Fibroblast of skin of right biceps (primary cell): ENCODE measurements at places on chromosomes 16 and 17.

DNA sequence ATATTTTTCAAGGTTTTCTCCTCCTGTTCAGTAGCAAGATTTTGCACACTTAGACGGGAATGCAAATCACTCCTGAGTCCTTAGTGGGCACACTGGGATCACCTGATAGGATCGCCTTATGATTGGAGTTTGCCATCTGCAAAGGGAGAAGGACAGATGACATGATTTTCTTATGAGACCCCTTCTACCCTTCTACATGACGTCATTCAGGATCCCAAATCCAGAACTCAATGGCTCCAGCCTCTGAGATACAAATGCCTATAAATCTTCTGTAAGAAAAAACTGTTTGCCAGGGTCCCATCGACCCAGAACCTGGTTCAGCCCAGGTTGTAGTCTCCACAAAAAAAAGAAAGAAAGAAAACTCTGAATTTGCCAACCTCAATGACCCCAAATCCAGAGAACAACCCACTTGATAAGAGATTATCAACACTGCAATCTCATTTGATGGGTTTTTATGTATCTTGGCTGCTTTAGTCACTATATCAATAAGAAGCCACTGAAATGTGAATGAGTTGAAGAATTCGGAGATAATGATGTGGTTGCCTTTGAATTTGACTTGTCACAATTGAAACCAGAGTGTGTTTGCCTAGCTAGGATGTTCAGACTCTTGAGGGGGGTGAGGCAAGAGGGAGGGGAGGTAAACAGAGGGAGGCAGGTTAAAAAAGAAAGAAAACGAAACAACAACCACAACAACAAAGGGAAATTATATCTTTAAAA is 6.7 kb downstream of the ZNF423 start:
- DNase-seq = no peak

DNA sequence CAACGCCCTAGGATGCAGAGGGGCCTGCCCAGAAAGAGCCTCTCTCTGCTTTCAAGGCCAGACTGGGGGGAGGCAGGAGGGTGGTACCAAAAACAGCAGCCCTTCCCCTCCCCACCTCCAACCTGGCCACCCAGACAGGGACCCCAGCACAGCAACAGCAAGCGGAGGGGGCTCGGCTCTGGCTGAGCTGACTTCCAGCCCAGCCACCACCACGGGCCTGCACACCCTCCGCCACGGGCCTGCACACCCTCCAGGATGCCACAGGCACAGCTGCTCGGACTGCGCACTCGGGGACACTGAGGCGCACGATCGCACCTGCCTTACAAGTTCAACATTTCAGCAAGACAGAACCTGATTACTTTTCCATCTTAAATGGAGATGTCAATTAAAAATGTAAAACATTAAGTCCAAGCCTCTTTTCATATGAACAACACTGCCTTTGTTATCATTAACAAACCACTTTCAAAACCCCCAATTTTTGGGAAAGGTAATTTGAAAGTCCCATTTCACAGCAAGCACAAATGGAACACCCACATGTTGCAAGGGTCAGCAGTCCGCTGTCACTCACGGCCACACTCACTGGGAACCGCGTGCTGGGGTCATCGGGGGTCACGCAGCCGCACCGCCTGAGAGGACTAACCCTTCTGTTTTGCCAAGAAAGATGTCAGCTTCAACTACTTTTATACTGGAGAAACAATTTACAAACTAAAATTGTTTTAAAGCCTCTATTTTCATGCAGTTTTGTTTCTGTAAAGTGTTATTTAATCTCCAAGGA is 76.4 kb downstream of the ANKRD11 start:
- no peak for DNase-seq

DNA sequence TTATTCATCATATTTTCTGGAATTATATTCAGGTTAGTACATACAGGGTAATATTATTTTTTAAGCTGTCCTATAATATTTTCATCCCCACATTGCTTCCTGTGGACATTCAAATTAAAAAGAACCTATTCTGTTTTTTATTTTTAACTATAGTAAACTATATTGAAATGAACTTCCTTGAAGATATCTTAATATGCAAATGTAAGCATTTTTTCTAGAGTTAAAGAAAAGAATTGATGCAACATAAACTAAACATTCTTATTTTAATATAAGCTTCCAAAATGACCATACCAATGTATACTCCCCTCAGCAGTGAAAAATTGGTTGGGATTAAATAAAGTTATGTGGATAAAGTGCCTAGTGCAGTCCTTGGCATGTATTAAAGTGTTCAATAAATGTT is 416.6 kb downstream of the KIF2B start:
- DNase-seq = no peak

- no peak for DNase-seq
These were observed 6.7 kb downstream of the TMEM92 start for GRCh38 chr17:50280801-50281441.

DNA sequence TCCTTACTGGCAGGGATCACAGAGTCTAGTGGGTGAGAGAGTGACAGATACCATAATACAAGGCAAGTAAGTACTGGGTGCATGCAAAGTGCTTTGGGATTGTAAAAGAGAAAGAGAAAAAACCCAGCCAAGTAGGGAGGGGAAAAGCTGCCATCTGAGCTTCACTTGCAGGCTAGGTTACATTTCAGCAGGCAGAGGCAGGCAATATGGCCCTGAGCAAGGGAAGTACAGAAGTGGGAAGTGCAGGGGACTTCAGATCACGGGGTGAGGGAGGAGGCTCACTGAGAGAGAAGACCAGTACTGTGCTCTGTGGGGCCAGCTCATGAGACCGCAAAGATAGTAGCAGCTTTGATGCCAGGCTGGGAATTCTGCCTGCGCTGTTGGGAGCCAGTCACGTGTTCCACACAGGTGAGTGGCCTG is 230.6 kb downstream of the MSI2 start:
- DNase-seq = no peak

DNA sequence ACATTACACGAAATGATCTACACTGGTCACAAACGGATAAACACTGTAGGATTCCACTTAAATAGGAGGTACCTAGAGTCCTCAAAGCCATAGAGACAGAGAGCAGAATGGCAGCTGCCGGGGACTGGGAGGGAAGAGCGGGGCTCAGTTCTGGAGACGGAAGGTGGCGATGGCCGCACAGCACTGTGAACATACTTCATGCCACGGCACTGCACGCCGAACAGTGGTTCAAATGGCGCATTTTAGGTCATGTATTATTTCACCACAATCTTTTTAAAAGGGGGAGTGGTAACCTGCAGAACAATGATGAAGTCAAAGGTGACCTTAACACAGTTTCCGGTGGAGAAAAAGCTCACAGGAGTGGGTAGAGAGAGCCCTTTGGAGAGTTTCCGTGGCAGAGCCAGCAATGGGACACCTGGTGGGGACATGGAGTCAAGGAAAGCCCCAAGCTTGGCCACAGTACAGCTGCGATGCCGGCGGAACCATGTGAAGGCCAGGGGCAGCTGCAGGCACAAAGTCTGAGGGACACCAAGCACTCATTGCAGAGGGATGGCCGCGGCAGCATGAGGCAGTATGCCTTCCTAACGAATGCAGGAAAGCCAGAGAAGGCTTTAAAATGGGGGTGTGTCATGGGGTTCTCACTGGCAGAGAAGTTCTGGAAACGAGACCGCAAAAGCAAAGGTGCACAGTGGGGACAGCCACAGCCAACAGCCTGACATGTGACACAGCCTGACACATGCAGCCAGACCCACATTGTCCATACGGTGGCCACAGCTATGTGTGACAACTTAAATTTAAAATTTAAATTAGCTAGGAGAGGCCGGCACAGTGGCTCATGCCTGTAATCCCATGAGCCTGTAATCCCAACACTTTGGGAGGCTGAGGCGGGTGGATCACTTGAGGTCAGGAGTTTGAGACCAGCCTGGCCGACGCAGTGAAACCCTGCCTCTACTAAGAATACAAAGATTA is 7.3 kb downstream of the FLCN start:
- DNase-seq = no peak

GRCh38 chr16:70380248-70380918 is 33.7 kb downstream of the DDX19A start:
- peak; percentile 91 for DNase-seq

DNA sequence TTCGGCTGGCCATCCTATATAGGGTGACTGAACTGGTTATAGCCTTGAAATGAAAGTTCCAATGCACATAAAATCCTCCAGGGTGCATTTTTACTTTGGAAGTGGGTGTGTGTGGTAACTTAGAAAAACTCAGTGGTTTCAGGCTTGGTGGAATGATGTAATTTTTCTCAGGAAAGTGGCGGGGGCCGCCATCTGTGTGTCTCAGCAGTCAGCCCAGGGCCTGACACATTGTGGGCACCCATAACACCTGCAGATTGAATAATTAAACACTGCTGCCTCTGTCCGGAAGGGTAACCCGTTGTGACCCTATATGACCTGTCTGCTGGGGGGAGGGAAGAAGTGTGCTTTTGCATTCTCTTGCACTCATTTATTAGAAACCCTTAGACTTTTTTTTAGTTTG is 2.2 kb upstream of the PDP2 start:
- DNase-seq = peak; percentile 42

DNA sequence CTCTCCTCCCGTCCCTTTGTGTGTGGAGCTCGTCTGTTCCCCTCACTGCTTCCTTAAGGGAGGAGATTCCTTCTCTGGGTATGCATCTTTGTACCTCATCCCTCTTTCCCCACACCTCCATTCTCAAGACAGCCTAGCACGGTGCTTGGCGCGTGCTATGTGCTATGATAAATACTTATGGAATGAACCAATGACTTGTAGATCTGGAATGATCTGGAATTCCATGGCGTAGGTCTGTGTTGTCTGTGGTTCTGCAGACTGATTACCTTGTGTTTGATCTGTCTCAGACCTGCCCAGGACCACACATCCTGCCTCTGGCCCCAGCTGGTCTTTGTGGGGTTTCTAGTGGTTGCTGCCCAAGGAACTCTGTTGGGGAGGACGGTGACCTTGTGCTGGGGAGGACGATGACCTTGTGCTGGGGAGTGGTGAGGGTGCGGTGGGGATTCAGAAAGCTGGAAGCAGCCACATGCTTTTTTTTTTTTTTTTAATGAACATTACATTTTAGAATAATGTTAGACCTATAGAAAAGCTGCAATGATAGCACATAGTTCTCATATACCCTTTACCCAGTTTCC is 33.5 kb upstream of the ETV4 start:
- peak; percentile 94 for DNase-seq

GRCh38 chr16:53666786-53667415 is 36.8 kb downstream of the RPGRIP1L start:
- peak; percentile 85 for DNase-seq

DNA sequence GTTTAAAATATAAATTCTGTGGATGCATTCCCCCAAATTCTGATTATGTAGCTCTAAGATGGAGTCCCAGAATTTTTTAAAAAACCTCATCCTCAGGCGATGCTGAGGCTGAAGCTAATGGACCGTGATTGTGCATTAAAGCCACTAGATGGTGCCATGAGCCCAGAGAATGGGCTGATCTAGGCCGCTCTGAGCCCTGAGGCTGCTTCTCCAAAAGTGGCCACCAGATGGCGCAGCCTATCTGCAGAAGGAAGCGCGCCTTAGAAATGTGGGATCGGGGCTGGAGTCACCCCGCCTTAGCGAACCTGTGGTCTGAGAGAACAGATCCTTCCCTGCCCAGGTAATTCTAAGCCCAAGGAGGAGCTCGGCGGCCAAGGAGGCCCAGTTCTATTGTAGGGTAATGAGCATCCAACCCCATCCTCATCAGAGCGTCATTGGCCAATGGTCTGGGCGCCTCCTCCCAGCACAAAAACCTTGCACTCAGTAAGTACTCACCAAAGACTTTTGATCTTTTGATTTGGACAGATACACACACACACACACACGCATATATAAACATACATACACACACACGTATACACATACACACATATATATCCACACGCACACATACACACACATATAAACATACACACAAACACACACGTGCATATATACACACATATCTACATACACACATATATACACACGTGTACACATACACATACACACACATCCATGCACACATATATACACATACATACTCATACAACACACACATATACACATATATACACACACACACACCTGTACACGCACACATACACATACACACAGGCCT is 13.7 kb upstream of the MMP2 start:
- DNase-seq = peak; percentile 75

DNA sequence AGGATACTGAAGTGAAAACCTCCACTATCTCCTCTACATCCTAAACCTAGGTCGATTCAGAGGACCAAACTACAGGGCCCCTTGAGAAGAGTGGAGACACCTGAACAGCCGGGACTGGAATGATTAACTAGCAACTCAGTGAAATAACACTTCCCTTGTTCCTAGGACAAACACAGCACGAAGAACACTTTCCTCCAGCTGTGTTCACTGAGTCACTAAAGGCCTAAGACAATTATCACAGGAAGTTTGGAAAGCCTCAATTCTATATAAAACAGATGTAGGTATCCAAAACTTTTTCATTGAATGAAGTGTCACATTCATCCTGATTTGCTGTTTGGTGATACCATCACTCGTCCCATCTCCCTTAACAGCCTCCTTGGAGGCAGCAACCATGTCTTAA is 15.5 kb upstream of the CUEDC1 start:
- DNase-seq = peak; percentile 76

GRCh38 chr17:1091900-1092299 is 87.9 kb downstream of the ABR start:
- no peak for DNase-seq

GRCh38 chr17:2935632-2936031 is 127.8 kb downstream of the OR1D5 start:
- no peak for DNase-seq

DNA sequence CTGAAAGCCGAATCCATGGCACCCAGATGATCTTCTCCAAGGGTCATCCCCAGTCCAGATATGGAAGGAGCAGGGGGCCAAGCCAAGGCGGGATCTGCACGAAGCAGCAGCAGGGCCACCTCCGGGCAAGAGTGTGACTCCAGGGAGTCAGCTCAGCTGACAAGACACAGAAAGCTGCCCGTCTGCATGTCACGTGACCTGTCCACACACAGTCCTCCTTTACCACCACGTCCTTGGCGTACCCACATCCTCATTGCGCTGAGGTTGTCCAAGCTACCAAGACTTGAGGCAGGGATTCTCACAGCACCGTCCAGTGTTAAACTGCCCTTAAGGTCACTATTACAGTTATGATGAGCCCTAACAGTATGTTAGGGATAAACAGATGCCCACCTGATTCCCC is 11.3 kb upstream of the CYTH1 start:
- DNase-seq = no peak

GRCh38 chr17:65677932-65678331 is 116.5 kb upstream of the AXIN2 start:
- peak; percentile 68 for DNase-seq

DNA sequence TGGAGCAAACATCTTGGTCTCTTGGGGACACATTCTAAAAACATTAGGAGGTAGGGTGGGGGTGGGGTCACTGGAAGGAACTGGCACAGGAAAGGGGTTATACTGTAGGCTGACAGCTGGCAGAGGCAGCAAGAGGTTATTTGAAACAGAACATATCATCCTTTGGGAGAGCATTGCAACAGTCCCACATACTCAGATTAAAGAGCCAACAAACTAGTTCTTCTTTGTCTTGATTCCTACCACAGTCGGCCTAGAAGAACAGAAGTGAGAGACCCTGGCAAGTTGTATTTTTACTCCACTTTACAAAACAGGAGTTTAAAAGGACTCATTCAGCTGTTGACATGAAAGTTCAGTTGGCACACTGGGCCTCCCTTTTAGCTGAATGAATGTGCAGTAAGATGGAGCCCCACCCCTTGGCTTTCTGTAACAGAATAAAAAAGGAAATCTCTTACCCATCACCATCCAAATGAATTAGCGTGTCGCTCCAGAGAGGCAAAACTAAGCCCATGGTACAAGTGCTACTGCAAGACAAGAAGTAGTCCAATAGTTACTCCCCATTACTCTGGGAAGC is 54.6 kb upstream of the CORO6 start:
- no peak for DNase-seq

GRCh38 chr16:54677308-54677950 is 253.2 kb upstream of the IRX5 start:
- no peak for DNase-seq

GRCh38 chr16:58883131-58883530 is 149.0 kb upstream of the GOT2 start:
- DNase-seq = no peak
